GM12892 (cell line): ENCODE measurements at places on chromosomes 12 and 14.

- no peak for DNase-seq
Measured at GRCh38 chr12:30134229-30134628, 350.5 kb upstream of the TMTC1 start.

DNA sequence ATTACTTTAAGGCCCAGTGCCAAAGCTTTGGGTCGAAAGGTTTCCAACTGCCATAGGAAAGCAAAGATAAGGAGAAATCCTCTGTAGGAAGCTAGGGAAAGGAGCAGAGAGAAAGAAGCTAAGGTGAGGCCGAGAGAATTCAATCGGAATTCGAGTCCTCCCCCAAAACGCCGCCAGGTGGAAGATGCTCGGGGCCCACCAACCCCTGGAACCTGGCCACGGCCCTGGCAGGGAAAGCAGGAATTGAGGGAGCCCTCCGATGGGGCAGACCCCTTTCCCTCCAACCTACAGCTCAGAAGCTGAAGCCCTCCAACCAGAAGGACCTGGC lies 498 bp downstream of the GMFB start:
- DNase-seq = no peak

DNA sequence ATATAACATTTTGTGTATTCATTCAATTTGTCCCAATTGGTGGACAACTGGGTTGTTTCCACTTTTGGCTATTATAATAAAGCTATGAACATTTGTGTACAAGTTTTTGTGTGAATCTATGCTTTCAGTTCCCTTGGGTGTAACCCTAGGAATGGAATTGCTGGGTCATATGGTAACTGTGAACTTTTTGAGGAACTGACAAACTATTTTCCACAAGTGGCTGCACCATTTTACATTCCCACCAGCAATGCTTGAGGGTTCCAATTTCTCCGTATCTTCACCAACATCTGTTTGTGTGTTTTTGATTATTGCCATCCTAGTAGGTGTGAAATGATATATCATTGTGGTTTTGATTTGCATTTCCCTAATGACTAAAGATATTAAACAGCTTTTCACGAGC lies 13.0 kb downstream of the LPCAT3 start:
- no peak for DNase-seq

GRCh38 chr12:29546000-29546399 lies 48.5 kb upstream of the OVCH1 start:
- no peak for DNase-seq

DNA sequence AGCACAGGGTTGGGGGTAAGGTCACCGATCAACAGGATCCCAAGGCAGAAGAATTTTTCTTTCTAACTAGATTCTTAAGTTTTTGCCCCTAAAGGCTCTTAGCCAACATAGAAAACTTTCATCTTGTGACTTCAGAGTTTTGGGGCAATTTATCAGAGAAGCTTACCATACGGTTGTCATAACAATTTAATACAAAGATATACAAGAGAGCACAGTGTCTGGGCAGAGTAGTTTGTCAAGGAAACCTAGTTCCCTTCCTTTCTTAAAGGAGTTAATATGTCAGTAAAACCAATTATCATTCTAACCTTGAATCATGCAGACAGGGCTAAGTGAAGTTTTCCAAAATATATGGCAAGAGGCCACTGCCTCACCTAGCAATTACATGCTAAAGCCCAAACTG lies 18.4 kb downstream of the NR2C1 start:
- DNase-seq = no peak

DNA sequence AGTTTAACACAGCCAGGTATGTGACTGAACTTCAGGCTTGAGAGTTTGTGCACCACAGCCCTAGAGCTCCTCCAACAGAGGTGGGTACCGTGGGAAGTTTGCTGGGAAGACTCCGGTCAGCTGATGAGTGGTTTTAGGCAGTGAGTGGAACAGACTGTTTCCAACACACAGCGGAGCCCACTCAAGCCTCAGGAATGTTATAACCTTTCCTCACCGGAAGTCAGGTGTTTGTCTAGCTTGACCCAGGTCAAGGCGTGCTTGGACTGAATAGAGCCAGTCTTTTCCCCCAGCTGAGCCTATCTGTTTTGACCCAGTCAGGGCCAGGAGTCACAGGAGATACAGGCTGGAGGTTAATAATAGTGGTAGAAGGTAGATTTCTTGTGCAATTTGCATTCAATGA lies 138.4 kb upstream of the PARP11 start:
- no peak for DNase-seq

DNA sequence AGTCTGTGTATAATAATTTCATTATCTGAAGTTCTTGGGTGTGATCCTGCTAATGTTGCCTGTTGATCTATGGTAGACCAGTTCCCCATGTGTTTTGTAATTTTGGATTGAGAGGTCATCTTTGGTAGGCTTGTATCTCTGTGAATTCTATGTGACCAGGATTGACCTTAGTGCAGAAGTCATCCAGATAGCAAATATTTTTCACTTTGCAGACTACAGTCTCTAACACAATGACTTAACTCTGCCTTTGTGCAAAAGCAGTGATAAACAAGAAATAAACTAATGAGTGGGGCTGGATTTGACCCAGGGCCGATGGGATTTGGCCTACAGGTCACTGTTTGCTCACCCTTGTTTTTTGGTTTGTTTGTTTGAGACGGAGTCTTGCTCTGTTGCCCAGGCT lies 144.6 kb upstream of the MYL2 start:
- no peak for DNase-seq

- no peak for DNase-seq
Measured at GRCh38 chr14:90096566-90096965, 34.8 kb downstream of the KCNK13 start.

- no peak for DNase-seq
Measured at GRCh38 chr12:68158432-68158831, 1.1 kb downstream of the IFNG start.

DNA sequence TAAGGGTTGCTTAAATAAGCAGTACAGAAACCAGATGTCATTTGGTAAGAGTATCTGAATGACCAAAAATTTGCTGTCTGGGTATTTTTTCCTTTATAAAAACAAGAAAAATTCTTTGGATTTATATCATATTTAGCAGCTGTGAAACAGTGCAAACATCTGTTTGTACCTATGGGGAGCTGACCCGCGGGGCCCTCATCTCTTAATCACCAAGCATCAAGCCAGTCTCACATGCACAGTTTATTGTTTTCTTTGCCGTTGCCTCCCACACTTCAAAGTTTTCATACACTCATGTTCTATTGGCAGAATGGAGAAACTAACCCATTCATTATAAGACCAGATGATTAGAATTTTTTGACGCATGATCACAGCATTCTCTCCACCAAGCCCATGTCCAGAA lies 142.2 kb downstream of the BMP4 start:
- no peak for DNase-seq

- no peak for DNase-seq
Measured at GRCh38 chr14:54985156-54985555, 41.7 kb downstream of the WDHD1 start.
